ENCODE measurements at places on chromosomes 16 and 17.

DNA sequence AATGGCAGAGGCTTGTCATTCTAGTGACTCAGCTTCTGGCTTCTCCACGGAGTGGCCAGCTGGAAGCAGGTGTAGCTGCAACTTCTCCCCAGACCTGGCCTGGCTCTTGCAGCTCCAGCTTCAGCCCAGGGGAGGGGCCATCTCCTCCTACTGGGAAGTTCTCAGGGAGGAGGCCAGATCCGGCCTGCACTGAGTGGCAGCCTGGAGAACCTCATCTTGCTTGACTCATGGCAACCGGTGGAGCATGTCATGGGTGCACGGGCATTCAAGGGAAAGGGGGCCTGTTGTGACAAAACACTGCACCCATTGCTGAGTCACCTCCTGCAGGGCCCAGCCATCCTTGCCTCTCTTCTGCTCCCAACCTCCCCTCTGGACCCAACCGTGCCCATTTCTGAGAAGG is 273.9 kb upstream of the MAF start:
- DNase-seq: no peak

DNA sequence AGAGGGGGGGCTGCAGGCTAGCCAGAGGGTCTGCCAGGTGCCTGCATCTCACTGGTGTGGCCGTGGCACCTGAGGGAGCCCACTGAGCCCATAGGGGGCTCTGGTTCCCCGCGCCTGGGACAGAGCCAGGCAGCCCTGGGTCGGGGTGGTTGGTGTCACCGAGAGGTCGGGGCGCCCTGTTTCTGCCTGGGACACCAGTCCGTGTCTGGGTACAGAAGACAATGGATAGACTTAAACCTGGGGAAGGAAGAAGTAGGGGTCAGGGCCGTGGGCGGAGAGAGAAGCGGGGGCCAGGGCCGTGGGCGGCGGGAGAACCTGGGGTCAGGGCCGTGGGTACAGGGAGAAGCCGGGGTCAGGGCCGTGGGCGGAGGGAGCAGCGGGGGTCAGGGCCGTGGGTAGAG is 3.0 kb downstream of the RFNG start:
- DNase-seq: no peak

- no peak for DNase-seq
Observed at GRCh38 chr17:39306509-39307212, 80.9 kb upstream of the STAC2 start.

DNA sequence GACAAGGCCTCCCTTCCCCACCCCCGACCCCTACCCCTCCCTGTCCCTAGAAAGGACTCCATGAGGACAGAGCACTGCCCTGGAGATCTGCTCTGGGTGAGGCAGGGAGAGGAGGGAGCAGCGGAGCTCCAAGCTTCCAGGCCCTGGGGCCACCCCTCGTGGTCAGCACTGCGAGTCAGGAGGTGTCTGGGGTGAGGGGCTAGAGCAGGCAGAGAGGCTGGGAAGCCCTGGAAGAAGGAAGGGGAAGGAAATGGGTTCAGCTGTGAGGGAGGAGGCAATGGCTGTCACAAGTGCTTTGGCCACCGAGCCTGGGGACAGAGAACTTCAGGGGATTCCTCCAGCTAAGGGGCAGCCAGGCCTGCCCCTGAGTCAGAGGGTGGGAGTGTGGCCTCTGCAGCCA is 28.2 kb upstream of the DNAI2 start:
- DNase-seq: no peak

Measured in activated CD4-positive, alpha-beta T cell treated with anti-CD3 and anti-CD28 coated beads, Interleukin-2, amount 10 ng/mL, durations not matched to agents 24 days and 14 days (primary cell).